ENCODE measurements at places on chromosomes 7 and 10.

GRCh38 chr10:63064706-63065105 is 68.4 kb upstream of the NRBF2 start:
- no peak for DNase-seq

- DNase-seq, result no peak
Observed at GRCh38 chr10:45353186-45353585, 20.8 kb upstream of the ALOX5 start.

DNA sequence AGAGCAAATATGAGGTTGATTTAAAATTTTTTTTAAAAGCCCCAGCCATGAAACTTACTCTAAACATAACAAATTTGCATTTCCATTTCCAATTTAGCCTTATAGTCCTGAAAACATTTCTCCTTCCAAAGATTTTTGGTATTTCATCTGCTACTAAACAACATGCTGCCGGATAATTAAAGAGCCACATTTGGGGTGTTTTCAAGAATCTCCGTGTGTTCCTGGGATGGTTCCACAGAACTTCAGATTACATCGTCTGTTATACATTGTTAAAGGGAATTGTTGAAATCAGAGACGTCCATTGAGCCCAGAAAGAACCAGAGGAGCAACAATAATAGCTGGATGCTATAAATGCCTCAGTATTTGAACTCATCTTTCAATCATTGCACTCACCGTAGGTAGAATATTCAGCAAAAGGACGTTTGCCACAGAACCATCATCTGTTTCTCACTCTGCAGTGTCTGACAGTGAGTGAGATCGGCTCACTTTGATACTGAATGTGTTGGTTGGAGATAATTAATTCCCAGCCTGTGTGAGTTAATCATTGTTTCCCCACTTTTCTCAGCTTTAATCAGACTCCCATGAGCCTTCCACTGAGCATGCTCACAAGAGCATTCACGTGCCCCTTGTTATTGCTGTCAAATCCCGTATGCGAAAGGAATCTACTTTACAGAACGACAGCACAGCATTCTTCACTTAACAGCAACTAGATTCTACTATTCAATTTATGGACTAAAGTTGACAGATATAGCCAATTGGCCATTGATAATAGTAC is 128.4 kb upstream of the PALS2 start:
- no peak for DNase-seq

- DNase-seq, result no peak
Observed at GRCh38 chr7:157560258-157560654, 223.5 kb downstream of the DNAJB6 start.

DNA sequence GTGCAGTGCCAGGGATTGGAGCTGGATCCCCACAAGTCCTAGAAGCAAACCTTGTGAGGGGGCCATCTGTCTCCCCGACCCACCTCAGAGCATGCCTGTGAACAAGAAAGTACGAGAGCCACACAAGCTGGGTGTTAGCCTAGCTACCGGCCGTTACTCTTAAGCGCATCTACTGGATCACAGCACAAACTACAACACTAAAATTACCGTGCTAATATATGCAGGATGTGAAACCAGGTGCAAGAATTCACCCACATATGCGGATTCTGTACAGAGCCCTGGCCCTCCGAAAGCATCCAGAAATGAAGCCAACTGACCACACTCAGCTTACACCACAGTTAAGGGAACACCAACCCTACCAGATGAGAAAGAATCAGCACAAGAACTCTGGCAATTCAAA is 16.0 kb upstream of the PRSS1 start:
- DNase-seq, result no peak

- no peak for DNase-seq
Observed at GRCh38 chr7:157032128-157032527, 21.7 kb upstream of the MNX1 start.

DNA sequence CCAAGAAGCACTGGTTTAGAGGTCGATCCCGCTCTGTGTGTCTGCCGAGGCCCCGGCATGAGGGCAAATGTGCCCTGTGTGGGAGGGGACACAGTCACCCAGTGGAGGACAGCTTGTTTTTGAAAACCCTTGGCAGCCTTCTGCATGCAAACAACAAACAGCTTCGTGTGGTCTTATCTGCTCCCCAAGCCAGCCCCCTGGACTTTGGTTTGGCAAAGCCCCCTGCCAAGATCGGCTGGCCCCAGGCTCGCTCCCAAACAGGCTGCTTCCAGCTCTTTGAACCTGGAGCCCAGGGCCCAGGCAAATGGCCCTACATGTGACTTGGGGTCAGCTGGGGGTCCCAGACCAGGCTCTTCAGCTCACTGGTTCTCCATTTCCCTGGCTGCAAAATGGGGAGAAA is 2.9 kb downstream of the ELN start:
- DNase-seq, result no peak

DNA sequence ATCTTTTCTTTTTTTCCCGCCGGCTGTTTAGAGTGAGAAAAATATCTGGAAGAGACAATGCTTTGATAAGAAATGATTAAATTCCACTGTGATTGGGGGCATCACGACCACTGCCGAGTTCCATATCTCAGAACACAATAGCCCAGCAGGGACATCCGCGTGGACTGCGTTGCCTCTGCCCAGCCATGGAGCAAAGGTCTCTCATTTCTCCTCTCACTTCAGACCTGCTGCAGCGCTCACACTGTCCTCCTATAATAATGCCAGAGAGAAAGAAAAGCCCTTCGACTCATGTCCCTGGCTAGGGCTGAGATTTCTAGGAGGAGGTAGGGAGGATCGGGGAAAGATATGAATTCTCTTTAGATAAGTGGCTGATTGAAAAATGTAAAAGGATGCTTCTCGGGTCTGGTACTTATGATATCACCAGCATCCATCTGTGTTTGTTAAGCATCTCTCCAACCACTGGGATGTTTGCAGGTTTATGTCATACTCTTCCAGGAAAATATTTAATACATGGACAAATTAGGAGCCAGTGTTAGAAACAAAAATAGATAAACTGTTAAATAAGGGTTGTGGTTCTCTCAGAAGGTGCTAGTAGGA is 472.9 kb upstream of the AKR1E2 start:
- no peak for DNase-seq

- no peak for DNase-seq
Observed at GRCh38 chr10:107081644-107082043, 82.9 kb downstream of the SORCS1 start.

DNA sequence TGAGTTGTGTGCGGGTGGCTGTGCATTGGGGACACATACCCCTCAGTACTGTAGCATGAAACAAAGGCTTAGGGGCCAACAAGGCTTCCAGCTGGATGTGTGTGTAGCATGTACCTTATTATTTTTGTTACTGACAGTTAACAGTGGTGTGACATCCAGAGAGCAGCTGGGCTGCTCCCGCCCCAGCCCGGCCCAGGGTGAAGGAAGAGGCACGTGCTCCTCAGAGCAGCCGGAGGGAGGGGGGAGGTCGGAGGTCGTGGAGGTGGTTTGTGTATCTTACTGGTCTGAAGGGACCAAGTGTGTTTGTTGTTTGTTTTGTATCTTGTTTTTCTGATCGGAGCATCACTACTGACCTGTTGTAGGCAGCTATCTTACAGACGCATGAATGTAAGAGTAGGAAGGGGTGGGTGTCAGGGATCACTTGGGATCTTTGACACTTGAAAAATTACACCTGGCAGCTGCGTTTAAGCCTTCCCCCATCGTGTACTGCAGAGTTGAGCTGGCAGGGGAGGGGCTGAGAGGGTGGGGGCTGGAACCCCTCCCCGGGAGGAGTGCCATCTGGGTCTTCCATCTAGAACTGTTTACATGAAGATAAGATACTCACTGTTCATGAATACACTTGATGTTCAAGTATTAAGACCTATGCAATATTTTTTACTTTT is 1.8 kb downstream of the DDIT4 start:
- DNase-seq, result no peak

DNA sequence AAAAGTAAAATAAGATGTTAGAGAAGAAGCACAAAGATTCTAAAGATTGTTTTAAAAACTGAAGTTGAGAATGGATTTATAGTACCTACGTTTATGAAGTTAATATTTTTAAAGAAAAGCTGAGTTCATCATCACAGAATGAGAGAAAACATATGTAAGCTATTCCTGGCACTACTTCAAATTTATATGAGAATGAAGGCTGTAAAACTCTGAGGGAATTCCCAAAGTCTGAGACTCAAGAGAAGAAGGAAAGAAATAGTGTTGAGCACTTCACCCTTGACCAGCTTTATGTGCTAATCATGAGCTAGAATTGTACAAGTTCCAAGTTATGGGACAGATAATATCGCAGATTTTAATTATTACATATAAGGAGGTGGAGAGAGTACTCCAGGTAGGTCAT is 323.7 kb upstream of the GNAI1 start:
- no peak for DNase-seq

DNA sequence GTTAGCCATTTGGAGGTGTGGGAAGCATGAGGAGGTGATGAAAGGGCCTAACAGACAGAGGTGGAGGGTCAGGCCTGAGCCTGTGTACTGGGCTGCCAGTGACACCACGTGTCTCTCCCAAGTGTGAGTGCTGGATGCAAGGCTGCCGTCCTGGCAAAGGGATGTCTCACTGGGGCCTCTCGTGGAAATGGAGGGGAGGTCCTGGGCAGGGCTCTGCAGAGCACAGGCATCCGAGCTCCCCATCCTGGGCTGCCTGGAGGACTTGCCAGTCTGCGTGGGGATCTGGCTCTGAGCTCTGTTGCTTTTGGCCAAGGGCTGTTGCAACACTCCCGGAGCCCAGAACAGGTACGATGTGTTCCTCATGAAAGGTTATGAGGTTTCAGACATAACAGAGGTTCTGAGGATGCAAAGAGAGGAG is 77.3 kb downstream of the GRK5 start:
- no peak for DNase-seq

- no peak for DNase-seq
Observed at GRCh38 chr7:2719007-2719406, 31.0 kb downstream of the AMZ1 start.

- DNase-seq, result no peak
Observed at GRCh38 chr10:44733501-44734488, 177.3 kb upstream of the TMEM72 start.

- no peak for DNase-seq
Observed at GRCh38 chr7:30934732-30935568, 23.3 kb downstream of the AQP1 start.

DNA sequence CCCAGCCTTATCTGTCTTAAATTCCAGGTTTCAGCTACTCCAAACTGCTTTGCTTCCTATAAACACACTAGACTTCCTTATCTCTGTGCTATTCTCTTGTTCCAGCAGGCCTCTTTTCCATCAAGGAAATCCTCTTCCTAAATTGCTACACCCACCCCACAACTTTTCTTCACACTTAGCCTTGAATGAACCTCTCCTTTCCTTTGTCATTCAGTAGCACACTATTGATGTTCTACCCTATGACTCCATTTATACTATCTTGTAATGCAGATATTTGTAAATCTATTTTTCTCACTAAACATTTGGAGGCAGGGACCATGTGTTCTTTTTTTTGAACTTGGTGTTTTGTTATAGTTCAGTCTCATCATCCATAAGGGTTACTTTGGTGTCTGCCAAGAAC is 3.7 kb downstream of the SLC16A9 start:
- DNase-seq, result no peak

- DNase-seq, result no peak
Observed at GRCh38 chr7:84705079-84705478, 481.8 kb downstream of the SEMA3D start.

- no peak for DNase-seq
Observed at GRCh38 chr10:58518775-58519174, 6.1 kb downstream of the BICC1 start.

- no peak for DNase-seq
Observed at GRCh38 chr10:119651514-119652360, 557 bp downstream of the BAG3 start.

DNA sequence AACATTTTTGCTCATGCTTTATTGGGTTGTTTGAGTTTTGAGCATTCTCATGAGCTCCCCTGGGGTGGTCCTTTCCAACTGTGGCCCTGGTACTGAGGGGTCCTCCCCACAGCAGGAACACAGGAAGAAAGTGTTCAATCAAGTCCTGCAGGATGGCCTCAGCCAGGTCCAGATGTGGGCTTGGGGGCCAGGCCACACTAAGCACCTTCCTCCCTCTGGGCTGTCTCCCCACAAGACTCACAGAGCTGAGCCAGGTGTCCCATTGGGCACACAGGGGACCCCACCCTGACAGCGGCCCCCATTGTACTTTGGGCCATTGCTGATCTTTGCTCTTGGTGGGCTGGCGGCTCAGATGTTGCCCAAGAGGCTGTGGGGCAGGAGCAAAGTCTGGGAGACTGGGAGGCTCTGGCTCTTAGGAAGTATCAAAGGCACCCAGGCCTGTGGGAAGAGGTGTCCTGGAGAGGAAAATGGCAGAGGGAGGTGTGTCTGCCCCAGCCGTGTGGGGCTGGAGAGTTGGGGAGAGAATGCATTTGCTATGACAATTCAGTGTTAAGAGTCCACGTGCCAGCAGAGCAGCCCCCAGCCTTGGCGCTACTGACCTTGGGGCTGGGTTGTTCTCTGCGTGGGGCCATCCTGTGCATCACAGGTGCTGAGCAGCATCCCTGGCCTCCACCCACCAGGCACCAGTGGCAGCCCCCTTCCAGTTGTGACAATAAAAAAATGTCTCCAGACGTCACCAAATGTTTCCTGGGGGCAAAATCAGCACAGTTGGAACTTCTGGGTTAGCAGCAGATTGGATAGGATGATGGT is 17.8 kb downstream of the SCART1 start:
- DNase-seq, result no peak

DNA sequence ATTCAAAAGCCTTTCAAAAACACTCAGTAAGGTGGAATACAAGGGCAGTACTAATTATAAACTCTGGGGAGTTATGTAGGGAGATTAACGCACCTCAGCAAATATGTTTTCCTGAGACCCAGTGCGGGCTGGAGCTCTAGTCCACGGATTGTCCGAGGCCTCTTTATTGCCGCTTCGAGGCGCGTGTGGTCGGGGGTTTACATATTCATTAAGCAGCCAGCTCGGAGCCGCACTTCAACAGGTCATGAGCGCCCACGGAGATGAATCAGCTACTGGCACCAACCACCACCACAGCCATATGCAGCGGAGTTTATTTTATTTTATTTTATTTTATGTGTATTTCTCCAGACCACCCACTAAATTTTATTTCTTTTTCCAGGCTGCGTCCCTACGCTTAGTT is 195.9 kb upstream of the ADARB2 start:
- no peak for DNase-seq

GRCh38 chr7:16669581-16669980 is 23.6 kb downstream of the BZW2 start:
- DNase-seq, result no peak

DNA sequence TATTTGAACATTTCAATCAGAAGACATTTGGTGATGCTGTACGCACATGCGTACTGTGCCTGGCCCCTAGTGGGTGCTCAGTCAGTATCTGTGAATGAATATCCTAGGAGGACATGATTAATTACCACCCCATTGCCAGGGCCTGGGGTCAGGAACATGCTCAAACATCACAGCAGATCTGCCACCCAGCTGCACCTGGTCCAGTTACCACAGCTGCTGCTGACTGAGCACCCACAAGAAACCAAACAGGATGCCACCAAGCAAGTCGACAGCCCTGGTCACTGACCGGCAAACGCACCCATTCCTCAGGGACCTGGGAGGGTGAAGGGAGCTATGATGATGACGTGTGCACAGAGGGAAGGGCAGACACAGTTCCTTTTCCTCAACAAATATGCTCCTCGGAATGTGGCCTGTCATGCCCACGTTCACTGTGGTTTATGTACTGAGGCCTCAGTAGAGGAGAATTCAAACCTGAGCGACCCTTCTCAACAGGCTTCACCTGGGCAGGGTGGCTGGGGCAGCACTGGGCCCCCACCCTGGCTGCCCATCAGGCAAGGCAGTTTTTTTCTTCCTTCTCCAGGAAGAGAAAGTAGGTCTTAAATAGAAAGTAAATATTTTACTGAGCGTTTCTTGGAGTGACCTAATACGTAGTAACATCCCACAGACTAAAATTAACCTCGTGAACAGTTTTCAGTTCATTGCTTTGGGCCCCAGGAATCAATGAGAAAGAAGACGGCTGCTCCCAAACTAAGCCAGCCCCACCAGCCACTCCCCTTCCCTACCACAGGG is 13.4 kb downstream of the CTBP2 start:
- DNase-seq, result no peak

Measured in NCI-H1436 (cell line).